ENCODE measurements at places on chromosomes 11 and 22.

DNA sequence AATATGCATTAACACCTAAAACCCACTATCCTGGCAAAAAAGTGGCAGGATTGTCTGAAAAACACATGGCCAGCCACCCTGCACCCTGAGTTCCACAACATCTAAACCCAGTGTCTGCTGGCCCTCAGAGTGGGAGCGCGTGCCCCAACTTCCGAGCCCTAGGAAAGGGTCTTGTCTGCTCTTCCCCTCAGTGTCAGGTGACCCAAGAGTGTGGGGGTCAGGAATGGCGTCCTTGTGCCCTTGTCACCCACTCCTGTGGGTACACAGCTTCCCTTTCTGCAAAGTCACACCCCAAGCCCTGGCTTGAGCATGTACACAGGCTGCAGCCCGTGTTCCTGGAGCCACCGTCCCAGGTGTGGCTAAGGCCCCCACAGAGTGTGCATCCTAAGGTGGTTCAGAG is 67.6 kb downstream of the CDKN1C start:
- no peak for DNase-seq

DNA sequence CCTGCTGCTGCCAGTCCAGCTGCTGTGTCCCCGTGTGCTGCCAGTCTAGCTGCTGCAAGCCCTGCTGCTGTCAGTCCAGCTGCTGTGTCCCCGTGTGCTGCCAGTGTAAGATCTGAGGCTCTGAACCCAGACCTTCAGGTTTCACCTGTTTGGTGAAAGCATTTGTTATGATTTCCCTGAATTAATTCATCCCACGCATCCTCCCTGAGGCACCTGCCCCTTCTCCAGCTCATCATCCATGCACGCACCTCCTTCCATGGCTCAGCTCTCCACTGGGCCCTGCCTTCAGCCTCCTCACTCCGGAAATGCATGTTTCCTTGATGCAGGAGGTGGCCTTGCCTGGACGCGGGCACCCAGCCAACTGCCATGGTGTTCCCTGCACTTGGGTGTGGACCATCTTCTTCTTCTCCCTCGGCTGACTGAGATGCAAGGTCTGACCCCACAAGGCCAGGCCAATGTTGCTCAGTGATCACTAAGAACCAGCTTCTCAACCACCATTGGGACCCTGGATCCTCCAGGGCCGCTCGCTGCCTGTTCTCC is 788 bp downstream of the KRTAP5-10 start:
- no peak for DNase-seq

DNA sequence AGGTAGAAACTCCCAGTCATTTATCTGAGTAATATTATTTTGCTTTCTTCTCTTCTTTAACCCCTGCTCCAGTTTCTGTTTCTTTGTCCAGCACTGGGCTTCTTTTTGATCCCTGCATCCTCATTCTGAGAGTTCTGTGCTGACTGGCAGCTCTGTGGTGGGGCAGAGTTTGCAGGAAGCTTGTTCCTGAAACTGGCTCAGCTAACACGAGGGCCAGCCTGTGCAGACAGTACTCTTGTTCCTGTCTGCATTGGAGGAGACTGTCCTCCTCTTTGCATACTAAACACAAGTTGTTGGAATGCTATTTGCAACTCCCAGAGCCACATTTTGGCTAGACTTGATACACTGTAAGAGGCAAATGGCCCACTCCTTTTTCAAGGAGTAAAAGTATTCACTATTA is 93.1 kb upstream of the HORMAD2 start:
- no peak for DNase-seq

- no peak for DNase-seq
These were observed 19.3 kb downstream of the ART5 start for GRCh38 chr11:3622521-3622920.

DNA sequence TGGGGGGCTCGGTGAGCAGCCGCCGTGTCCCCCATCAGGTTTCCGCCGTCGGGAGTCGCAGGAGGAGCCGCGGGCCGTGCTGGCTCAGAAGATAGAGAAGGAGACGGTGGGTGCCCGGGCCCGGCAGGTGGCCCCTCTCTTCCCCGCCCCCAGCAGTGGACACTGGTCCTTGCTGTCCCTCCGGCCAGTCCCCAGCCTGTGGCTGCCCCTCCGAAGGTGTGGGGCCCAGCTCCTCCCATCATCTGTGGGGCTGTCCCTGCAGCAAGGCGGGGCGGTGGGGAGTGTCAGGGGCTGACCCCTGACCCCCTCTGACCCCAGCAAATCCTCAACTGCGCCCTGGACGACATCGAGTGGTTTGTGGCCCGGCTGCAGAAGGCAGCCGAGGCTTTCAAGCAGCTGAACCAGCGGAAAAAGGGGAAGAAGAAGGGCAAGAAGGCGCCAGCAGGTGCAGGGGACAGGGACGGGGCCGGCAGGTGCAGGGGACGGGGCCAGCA is 15.3 kb downstream of the EPS8L2 start:
- no peak for DNase-seq

DNA sequence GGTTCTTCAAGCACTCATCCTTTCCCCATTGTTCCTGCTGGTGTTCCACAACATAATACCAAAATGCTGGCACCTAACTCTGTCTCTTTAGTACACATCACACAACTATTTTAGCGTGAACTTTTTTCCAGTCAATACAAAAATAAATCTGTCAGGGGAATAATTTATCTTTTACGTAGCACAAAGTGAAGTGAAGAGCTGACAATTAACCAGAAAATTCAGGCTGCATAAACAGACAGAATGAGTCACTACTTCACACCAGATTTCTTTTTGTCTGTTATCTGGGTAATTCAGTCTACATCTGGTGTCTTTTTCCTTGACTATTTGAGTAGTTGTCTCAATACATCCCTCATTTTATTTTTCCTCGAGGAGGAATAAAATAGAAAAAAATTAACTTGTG is 7.9 kb upstream of the ETS1 start:
- DNase-seq: peak; percentile 18

GRCh38 chr11:65712633-65713076 is 603 bp downstream of the KAT5 start:
- DNase-seq: no peak

DNA sequence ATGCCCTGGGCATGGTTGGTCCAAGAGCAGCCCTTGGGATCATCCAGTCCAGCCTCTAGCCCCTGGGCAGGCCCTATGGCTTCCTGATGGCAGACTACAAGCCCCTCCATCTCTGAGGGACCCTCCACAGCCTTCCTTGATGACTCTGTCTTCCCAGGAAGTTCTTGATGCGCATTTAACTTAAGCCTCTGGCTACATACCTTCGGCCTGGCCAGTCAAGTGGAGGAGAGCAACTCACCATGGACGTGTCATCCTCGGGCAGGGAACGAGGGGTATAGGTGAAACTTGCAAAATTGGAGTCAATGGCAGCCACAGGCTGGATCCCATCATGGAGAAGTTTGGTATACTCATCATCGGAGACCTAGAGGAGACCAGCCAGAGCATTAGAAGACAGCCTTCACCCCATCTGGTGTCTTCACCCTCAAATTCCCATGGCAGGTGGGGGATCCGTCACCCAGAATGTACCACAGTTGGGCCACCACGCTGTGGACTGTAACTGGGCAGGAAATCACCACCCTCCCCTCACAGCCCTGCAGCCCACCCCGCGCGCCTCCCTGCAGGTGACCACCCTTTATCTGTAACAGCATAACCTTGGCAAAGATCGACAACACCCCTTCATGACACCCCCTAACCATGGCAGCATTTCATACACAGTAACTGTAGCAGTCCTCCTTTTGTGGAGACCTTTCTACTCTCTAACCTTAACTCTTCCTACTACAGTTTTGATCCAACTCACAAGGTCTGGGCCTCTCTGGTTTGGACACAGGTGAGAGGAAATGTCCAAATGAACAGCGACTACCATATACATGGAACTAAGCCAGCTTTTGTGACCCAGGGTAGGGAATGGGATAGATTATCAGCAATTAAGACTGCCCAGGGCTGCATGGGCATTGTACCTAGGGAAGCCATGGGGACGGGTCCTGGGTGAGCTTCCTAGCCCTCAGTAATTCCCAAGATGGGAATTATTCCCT is 91.7 kb downstream of the PDE2A start:
- DNase-seq: no peak

GRCh38 chr22:39384750-39385480 is 14.7 kb upstream of the TAB1 start:
- peak; percentile 45 for DNase-seq

DNA sequence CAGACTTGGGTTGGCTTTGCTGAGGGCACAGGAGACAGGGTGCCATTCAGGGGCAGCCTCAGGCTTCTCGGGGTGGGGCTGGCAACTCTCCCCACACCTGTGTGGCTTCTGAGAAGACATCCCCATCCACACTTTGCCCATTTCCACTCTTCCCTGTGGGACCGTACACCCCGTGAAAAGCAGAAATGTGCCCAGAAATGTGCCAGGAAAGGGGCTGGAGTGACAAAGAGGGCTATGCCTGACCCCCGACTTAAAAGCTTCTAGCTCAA is 50.6 kb downstream of the SGSM3 start:
- DNase-seq: no peak

- DNase-seq: peak; percentile 88
These were observed 43.6 kb downstream of the CACNG2 start for GRCh38 chr22:36659762-36660509.

GRCh38 chr22:48492366-48493320 is 1335.0 kb downstream of the BRD1 start:
- DNase-seq: peak; percentile 76

DNA sequence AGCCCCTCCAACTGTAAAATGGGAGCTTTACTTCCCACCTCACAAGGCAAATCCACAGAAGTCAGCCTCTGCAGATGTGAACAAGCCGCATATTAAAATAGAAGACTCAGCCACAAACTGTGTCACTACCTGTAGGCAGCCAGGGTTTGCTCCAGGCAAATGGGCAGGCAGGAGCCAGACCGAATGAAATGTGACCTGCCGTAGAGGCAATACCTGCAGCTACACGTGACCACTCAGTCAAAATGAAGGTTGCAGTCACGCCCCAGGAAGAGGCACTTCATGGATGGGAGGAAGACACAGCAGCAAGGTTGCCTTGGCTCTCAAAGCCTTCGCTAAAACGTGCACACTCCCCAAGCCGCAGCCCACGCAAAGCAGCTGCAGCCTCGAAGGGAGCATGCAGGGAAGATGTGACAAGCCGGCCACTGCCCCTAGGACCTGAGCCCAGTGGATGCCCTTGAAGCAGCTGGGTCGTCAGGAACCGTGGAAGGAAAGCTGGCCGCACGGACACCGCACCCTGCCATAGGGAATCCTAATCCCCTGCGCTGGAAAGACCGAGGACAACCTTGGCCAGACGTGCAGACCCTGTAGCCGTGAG is 53.1 kb downstream of the SHANK2 start:
- DNase-seq: no peak

GRCh38 chr11:105863523-105863922 is 158.5 kb downstream of the MSANTD4 start:
- no peak for DNase-seq

GRCh38 chr22:45102896-45103420 is 60.8 kb upstream of the NUP50 start:
- no peak for DNase-seq

DNA sequence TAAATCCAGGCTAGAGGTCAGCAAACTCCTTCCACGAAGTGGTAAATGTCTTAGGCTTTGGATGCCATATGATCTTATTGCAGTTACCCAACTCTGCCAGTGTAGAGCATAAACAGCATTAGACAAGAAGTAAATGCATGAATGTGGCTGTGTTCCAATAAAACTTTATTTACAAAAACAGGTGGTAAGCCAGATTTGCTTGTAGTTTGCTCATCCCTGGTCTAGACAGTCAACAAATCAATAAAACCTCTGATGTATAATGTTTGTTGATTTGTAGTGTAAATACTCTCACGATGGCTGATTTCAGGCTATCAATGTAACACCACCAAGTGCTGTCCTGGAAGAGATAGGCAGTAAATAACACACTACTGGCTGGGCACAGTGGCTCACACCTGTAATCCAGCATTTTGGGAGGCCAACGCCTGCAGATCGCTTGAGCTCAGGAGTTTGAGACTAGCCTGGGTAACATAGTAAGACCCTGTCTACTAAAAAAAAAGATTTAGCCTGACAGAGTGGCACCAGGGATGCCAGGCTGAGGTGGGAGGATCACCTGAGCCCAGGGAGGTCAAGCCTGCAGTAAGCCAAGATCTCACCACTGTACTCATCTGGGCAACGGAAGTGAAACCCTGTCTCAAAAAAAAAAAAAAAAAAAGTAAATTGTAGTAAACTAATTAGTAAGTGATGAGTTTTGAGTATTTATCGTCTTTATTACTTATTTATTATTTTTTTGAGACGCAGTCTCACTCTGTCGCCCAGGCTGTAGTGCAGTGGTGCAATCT is 6.9 kb upstream of the CATSPER1 start:
- DNase-seq: no peak

DNA sequence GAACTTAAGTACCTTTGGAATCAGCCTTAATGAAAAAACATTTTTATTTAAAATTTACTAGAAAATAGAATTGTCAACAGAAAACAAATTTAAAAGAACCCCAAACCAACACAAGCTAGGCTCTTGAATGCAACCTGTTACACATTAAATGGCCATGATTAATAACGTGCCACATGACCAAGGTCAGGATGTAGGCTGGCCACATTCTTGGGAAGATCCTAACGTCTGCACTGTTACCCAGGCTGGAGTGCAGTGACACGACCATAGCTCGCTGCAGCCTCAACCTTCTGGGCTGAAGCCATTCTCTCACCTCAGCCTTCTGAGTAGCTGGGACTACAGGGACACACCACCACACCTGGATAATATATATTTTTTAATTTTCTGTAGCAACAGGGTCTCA is 126.4 kb upstream of the APOA1 start:
- no peak for DNase-seq

DNA sequence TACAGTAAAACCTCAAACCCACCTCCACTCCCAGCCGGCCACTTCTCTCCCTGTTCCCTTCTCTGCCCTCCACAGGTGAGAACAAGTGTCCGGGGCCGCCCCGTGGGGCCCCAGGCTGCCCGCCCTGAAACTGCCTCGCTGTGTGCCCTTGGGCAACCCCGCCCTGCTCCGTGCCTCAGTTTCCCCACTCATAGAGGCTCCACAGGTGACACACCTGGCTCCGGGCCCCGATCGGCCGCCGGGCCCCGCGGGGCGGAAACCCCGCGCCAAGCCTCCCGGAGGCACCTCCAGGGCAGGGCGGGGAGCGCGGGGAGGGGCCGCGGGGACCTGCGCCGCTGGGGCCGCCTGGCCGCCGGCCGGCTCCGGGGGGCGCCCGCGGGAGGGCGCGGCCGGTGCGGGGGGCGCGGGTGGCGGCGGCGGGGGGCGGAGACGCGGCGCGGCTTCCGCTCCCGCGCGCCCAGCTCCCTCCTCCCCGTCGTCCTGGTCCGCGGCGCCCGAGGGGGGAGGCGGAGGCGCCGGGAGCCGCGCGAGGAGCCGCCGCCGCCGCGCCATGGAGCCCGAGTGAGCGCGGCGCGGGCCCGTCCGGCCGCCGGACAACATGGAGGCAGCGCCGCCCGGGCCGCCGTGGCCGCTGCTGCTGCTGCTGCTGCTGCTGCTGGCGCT is at the start of gene LRP5:
Gene LRP5 (plus strand): TSS at position 475 of the 663 bp plus-strand sequence. CDS start 124 bp downstream, at position 599.
- DNase-seq: no peak

- no peak for DNase-seq
These were observed 65.2 kb upstream of the A4GALT start for GRCh38 chr22:42785706-42786499.
